ENCODE measurements at places on chromosomes 1 and 21. TPM values are rescaled to one million over a fixed set of nuclear protein-coding genes. Genes with fewer than 3 reads are reported as not detected.
A peak's percentile ranks its signal among the peaks of the same experiment; 100 is the strongest.

The CD1C gene
- not detected for total RNA-seq

DNA sequence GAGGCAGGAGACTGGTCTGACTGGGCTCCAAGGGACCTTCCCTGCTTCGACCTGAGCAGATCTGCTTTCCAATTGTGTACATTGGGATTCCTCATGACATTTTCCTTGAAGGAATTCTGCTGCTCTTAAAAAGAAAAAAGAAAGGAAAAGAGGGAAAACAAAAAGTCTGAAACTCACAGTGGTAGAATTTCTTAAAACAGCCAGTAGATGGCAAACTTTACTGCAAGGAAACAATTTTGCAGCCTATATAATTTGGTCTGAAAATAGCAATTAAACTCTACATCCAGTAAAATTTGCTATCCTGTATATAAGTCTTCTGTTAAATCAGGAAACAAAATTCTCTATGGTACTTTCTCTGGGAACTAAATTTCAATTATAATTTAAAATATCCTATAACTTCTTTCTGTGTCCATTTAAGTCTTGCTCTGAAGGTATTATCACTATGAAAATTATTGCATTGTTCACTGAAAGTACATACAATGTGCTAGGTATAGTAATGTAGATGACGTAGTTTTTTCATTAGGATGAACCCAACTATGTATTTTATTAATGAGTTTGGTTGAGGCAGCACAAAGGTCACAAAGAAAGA lies 59.8 kb downstream of the CRB1 start:
- no peak for DNase-seq
- no peak overlapping the region for H3K27ac ChIP-seq
- no peak overlapping the region for H3K4me3 ChIP-seq
- no peaks in the 10 kb centered on the region for H3K4me1 ChIP-seq

DNA sequence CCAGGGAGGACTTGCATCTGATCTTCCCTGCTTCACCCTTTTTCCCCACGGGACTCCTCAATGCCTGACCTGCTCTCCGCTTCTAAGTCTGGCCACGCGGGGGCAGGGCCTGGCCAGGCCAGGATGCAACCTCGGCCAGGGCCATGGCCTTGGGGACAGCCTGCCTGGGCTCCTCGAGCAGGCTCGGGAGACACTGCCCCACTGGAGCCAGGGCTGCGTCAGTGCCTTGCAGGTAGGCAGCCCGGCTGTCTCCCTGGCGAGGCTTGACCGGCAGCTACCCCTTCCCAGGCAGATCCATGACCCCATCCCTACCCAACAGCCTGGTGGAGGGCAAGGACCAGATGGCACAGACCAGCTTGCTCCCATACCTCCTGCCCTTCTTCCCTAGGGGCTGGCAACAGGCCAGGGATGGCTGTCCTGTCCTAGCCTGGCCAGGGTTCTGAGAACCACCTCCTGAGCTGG lies 2.7 kb upstream of the PRDM16 start:
- DNase-seq = peak; percentile 70
- no peaks in the 10 kb centered on the region for H3K36me3 ChIP-seq
- H3K4me3 ChIP-seq = no peak overlapping the region
- H3K27me3 ChIP-seq = peaks cover 9% of the 10 kb centered on the region
- H3K4me1 ChIP-seq = peaks cover 2% of the 10 kb centered on the region

GRCh38 chr1:192555399-192555798 lies 20.2 kb upstream of the RGS1 start:
- no peak overlapping the region for H3K27ac ChIP-seq
- H3K27me3 ChIP-seq = no peaks in the 10 kb centered on the region
- DNase-seq = no peak
- H3K4me3 ChIP-seq = no peak overlapping the region

DNA sequence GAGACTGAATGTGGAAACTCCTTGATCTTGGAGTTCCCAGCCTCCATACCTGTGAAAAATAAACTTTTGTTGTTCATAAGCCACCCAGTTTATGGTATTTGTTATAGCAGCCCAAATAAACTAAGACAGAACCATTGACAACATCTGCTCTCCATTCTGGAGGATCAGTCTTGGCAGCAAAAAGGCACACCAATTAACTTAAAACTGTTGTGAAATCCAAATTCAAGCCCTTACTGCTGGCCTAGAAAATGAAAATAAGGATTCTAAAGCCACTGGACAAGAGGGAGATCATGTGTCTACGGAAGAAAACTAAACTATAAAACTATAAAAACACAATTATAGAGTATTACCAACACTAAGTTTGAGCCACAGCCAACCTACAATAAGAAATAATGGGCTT lies 172.1 kb upstream of the RNPC3 start:
- no peaks in the 10 kb centered on the region for H3K27me3 ChIP-seq
- no peak for DNase-seq
- H3K27ac ChIP-seq = no peak overlapping the region
- H3K4me3 ChIP-seq = no peak overlapping the region

DNA sequence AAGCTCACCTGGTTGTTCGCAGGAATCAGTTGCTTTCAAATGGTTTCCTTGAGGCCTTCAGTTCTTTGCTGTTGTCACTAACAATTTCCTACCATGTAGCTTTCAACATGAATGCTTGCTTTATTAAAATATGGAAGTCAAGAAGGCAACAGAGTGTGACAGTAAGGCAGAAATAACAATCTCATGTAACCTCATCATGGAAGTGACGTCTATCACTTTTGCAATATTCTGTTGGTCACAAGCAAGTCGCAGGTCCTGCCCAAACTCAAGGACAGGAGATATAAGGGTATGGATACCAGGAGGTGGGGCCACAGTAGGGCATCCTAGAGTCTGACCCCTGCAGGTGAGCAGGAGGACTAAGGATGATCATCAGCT lies 296.8 kb upstream of the ZP4 start:
- H3K36me3 ChIP-seq = no peaks in the 10 kb centered on the region
- H3K27me3 ChIP-seq = no peaks in the 10 kb centered on the region
- DNase-seq = no peak
- no peaks in the 10 kb centered on the region for H3K4me1 ChIP-seq

Data from endothelial cell (in vitro differentiated cells).